ENCODE measurements at places on chromosomes 12 and 14.

- DNase-seq, result no peak
These were observed 29.6 kb downstream of the PNMA1 start for GRCh38 chr14:73684627-73685026.

- no peak for DNase-seq
These were observed 652 bp downstream of the SART3 start for GRCh38 chr12:108560321-108560721.

DNA sequence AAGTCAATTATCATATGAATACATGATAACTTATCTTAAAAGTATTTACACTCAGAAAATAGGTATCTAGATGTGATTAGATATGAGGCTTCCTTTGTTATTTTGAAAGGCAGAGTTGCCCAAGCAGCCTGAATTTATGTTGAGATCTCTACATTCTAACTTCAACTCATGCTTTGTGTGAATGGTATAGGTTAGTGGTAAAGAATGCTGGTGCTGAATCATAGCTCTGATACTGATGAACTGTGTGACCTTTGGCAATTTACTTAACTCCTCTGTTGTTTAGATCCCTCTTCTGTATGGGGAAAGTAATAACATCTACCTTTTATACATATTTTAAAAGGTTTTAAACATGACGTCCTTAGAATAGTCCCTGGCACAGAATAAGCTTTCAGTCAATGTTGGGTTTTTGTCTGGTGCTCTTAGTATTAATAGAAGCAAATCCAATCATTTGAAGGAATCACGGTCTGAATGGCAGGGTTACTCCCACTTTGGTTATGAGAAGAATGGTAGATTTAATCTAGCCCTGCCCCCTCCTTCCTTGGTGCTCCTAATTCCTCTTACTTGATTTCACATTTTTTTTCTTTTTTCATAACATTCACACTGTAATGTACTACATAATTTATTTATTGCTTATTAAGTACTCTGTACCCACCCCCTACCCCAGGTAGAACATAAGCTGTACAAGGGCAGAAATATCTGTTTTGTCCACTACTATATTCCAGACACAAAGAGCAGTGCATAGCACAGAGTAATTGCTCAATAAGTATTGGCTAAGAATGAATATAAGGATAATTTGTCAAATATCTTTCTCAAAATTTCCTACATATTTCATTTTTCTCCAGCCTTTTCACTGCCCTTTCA, 203.3 kb upstream of the KRR1 start:
- no peak for DNase-seq

GRCh38 chr14:69259527-69260189, at the start of gene GALNT16:
GALNT16 (plus strand) TSS chr14:69260158; CDS start chr14:69260291, 133 bp downstream.
- no peak for DNase-seq

GRCh38 chr14:100438678-100439592, 115.8 kb downstream of the SLC25A47 start:
- no peak for DNase-seq

- no peak for DNase-seq
These were observed 53.6 kb downstream of the ARF6 start for GRCh38 chr14:49946320-49947141.

Measured in NCI-H2081 treated with DMSO at 0.1 percent for 48 hours (cell line).